ENCODE measurements at places on chromosomes 6 and 20.

DNA sequence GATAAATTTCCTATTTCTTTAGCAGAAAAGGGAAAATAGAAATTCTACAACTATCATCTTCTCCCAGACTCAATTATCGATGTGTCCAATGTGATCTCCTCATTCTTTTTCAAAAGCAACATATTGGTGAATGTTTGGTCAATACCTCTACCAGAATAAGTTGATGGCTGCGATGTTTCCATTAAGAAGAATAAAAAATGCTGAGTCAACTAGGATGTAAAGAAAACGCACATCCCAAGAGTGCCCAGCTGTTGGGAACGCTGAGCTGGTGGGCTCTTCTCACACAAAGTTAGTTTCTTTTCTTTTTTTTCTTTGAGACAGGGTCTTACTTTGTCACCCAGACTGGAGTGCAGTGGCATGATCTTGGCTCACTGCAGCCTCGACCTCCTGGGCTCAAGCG, 39.8 kb downstream of the RAMACL start:
- no peak for DNase-seq

- no peak for DNase-seq
Observed at GRCh38 chr20:44247131-44247571, at the start of gene GDAP1L1. Gene GDAP1L1, plus strand, starts transcription at chr20:44247308. Its CDS starts 27 bp downstream, at chr20:44247335.

GRCh38 chr6:47031656-47032055, 10.5 kb downstream of the ADGRF1 start:
- DNase-seq = no peak

DNA sequence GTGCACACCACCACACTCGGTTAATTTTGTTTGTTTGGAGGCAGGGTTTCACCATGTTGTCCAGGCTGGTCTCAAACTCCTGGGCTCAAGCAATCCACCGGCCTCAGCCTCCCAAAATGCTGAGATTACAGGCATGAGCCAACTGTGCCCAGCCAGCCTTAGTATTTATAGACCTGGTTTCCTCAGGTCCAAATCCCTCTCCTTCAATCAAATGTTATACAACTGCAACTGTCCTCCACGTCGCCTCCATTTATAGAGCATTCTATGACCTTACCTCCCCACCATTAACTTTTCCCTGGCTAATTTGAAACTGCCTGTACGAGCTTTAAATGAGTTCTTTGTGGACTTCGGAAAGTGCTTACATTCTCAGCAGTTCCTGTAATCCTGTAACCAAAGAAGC, 39.3 kb upstream of the IPCEF1 start:
- no peak for DNase-seq

DNA sequence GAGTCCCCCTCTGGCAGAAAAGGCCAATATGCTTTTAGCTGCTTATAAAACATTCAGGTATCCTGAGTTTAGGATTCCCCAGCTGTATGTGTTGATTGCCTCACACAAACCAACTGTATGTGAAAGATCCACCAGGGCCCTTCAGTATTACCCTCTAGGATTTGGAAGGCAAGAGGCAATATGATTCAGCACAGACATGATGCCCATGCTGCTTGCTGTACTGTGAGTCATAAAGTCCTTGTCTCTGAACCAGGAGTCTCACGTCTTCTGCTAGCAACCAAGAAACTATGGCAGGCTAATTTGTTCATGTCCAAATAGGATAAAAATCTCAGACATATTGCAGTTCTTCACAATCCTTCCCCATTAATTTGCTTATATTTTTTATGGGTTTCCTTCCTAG, 789.2 kb upstream of the SLC35B3 start:
- no peak for DNase-seq

DNA sequence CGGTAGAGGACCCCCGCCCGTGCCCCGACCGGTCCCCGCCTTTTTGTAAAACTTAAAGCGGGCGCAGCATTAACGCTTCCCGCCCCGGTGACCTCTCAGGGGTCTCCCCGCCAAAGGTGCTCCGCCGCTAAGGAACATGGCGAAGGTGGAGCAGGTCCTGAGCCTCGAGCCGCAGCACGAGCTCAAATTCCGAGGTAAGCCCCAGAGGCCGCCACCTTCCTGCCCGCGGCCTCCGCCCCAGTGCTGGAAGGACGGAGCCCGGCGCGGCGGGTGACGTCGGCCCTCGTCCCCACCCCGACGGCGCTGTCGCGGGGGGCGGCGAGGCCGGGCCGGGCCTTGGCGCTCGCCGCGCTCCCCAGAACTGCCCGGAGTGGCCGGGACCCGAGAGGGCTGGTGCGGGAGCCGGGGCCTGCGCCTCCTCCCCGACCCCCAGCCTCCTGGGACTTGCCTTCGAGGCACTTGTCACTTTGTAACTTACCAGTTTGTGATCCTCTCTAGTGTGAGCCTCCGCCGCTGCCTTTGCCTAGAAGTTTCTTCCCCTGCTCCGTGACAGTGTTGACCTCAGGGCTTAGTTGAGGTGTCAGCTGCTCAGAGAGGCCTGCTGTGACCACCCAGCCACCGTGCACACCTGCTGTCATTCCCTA, 417 bp downstream of the VAPB start:
- no peak for DNase-seq

Measured in stimulated activated CD8-positive, alpha-beta memory T cell treated with anti-CD3 and anti-CD28 coated beads, Interleukin-4, amount 100 ng/mL, for 4 hours (primary cell).